Stimulated activated naive CD4-positive, alpha-beta T cell (primary cell): ENCODE measurements at places on chromosomes 7 and 10.

DNA sequence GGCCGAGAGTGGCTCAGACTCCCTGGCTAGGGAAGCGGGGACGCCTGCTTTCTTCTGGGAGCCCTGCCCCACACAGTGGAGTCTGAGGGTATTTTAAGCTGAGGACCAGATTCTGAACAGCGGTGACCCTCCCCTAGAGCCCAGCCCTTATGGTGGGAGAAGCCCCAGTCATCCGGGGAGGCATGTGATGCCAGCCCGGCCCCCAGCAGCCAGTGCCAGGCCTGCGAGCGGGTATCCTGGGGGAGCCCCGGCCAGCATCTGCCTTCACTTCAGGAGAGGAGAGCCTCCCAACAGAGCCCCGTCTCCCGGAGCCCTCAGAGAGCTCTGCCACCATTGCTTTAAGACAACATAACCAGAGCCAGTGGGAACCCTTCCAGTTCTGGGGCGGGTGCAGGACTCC is 41.5 kb upstream of the DNAJB6 start:
- DNase-seq = no peak

DNA sequence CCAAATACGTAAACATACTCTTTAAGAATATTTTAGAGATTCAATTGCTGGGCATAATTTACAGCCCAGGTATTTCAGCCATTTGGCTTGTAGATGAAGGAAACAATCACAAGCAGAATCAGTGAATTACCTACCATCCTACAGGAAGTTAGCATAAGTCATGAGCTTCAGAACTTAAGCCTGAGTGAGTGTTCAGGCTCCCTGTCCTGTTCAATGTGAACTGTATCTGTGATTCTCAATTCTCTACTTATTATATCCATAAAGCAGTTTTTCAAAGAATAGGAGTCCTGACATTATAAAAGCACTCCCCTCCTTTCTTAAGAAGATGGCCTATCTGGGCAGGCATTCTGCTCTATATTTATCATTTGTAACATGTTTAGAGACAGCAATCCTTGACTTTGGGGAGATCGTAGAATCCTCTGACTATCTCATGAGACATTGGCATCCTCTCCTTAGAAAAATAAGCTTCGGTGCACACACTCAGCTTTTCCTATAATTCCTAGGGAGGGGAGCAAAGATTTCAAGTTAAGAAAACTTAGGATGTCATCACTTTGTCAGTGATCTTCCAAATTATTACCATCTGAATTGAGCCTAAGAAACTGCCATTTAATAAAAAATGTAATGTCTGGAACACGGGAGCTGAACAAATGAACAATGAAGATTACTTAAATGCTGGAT is 645.2 kb upstream of the IGFBP3 start:
- no peak for DNase-seq

GRCh38 chr10:120262857-120263547 is 194.0 kb upstream of the PLPP4 start:
- DNase-seq = no peak

DNA sequence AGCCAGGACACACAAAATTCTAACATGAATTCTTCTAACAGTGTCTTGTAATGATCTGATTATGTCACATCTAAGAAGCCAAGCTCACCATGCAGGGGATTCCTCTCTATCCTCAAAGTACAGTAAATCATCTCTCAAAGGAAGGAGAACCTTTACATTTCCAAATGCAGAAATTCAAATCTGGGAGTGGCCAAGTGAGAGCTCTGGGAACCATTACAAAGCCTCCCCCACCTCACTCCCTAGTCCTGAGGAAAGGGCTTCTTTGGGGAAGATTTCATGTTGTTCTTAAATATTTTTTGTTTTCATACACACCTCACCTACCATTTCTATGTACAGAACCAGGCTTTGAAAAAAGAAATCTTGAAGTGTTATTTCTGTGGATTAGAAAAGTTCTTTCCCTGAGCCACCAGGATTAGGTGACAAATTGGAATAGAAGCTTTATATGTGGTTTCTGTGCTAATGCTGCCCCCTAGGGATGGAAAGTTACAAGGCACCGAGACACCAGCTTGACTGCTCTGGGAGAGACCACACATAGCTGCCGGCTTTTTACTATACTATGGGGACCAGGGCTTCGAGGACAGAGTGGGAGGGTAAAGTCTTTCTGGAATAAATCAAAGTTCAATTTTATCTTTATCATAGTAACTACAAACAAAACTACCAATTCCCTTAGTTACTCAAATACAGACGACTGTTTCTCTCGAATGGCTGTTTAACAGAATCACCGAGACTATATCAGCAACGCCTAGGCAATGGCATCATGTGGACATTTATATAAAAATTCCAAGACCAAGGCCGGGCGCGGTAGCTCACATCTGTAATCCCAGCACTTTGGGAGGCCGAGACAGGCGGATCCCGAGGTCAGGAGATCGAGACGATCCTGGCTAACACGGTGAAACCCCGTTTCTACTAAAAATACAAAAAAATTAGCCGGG is 116.1 kb downstream of the RNF216 start:
- DNase-seq = no peak

DNA sequence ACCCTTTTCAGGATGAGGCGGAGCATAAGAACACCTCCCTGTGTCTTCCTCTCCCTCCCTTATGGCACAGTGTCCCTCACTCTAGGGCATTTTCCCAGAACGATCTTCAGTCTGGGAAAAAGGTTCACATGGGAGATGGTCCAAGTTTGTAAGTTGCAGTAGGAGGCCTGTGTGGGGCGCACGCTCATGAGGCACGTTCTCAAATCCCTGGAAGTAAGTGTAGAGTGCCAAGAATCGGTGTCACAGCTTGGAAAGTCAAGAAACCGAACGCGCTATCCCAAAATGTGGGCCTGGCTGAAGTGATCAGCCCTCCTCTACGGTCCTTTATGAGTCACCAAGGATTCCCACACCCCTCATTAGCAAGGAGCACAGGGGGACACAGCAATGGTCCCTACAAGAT is 23.9 kb upstream of the SMARCD3 start:
- DNase-seq = no peak
